T-helper 2 cell treated with Interferon-gamma antibody and Interleukin-4, amounts not matched to agents 100 ng/mL and 5 ng/mL, for 36 hours (primary cell): ENCODE measurements at places on chromosomes 3 and 15. TPM values are rescaled to one million over a fixed set of nuclear protein-coding genes. Genes with fewer than 3 reads are reported as not detected.

C15orf61 gene
- total RNA-seq = 4.6 and 4.7 TPM in 2 replicates

PSTPIP1 gene
- 142 and 144 TPM in 2 replicates for total RNA-seq

IL17RB gene
- total RNA-seq = 58.0 and 63.5 TPM in 2 replicates

MEX3B gene
- 0.95 and 1.0 TPM in 2 replicates for total RNA-seq

CCDC39 gene
- not detected in 2 replicates for total RNA-seq
